ENCODE measurements at places on chromosomes 5 and 9.

DNA sequence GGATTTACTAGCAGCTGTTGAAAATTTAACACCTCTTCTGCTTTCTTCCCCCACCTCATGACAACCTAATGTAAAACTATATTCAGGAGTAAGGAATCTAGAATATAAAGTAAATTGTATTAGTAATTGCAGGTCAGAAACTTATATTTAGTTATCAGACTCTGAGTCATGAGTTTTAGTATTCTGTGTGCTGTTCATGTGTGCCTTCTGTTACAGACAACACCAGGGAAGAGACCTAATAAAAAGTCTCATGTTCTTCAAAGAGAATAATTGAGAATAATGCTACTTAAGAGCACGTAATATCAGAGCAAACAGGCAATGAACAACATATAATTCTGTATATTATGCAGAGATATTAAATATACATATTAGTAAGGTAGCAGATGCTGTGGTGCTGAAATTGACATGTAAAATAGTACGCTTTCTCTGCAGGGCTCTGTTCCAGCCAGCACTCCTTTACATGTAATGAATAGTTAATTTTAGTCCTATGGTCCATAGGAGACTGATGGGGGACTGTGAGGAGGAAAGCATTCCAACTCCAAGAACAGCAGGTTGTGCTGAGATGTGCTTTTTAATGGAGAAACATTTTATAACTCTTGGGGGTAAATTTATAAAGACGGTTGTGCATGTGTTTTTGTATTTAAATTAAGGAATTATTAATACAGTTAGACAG, 106.4 kb downstream of the ZSWIM6 start:
- no peak for DNase-seq

DNA sequence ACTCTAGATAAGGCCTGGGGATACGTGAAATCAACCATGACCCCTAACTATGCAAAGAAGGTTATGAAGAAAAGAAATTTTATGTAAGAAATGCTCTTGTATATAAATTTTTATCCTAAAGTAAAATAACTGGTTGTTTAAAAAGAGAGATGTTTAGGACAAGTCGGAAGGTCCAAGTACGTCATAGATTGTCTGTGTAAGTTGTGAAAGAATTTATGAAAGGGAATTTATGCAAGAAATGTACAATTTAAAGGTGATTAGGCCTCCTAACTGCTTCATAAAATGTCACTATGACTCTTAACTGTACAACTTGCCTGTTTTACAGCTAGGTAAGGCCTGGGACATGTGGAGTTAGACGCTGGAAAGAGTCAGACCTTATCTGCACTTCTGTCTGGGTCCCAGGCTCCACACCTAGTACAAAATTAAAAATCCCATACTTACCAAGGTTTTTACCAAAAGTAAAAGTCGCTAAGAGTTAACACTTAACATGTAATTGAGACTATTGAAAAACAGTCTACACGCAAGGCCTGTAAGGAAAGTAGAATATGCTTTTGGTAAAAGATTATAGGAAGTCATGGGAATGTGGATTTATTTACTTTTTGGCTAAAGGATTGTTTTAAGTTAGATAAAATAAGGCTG, 77.4 kb downstream of the KIAA0825 start:
- no peak for DNase-seq

DNA sequence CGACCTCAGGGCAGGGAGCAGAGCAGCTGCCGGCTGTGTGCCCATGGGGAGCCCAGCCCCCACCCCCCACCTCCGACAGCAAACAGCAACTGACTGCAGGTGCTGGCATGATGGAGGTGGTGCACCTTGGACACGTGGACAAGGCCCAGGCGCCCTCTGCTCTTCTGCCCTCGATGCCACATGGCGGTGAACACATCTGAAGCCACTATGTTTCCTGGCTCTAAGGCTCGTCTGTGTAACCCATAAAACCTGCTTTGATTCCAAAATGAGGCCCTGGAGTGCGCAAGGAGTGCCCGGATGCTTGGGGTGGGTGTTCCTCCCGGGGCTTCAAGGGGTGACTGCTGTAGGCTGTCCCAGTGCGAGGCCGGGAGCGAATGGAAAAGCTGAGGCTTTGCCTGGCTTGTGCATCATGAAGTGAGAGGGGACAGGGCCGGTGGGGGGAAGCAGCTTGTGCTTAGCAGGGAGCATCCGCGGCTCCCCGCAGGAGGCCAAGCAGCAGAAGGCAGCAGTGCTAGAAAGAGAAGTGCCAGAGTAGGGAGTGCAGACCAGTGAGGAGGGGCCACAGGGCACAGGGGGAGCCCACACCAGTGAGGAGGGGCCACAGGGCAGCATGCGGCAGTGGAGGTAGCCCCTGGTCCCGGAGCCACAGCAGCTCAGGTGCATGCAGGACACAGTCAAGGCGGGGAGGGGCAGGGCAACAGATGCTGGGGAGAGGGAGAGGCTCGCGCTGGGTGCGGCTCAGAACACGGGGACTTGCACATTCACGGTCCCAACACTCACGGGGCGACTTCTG, 30.0 kb downstream of the NKD2 start:
- no peak for DNase-seq

DNA sequence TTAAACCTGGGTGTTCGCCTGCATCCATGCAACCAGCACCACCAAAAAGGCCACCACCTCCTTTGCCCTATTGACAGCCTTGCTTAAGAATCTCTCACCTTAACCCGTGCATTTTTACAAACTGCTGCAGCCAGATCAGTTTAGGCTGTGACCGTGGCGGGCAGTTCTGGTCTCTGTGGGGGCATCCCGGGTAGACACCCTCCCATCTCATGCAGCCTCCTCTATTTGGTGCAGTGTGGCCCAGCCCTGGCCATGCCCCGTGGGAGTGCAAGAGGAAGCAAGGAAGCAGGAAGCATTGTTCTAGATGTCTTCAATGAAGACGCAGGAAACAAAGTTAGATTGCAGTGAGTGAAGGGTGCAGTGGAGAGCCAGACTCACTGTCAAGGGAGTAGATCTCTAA, 108.8 kb upstream of the MVB12B start:
- no peak for DNase-seq

Data from mesothelial cell of epicardium (in vitro differentiated cells).